ENCODE measurements at places on chromosomes 4 and X.

GRCh38 chrX:69025802-69026301, 139.4 kb downstream of the PJA1 start:
- DNase-seq: peak; percentile 69

DNA sequence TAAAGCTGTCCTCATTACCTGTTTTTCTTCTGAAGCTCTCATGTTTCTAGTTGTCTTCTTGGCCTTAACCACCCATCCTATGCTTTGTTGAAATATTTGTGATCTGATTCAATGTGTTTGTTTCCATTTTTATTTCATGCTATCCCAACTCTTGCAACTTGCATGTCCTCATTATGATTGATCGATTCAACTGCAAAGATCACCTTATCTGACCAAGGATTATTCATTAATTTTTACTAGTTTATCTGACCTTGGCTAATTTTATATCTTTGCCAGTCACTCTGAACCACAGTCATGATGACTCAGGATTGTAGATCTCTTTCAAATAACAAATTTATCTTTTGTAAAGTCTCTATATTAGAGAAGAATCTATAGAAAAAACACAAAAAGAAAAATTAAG, 70.7 kb downstream of the UGT2A2 start:
- DNase-seq: no peak

DNA sequence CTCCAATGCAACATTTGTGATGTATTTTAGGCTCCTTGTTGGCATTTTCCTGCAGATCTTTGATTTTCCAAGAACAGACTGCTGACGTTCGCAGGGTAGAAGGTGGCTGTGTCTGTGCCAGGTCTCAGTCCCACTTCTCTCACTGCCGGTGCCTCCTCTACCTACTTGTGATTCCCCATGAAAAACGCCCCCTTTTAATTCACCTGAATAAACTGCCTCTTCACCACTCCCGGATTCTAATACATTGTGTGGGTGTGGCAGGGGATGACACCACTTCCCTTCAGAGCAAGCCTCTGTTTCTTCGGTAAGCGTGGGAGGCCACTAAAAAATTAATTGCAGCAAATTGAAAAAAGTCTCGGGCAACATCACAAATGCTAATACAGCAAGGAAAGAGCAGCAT, 96.1 kb upstream of the FAM9B start:
- no peak for DNase-seq

GRCh38 chr4:55758066-55758465, 61.5 kb upstream of the EXOC1L start:
- no peak for DNase-seq

GRCh38 chr4:25966171-25966570, 52.2 kb downstream of the SMIM20 start:
- peak; percentile 69 for DNase-seq

- no peak for DNase-seq
Measured at GRCh38 chr4:97978791-97979488, 164.3 kb downstream of the STPG2 start.

- no peak for DNase-seq
Measured at GRCh38 chrX:71107762-71108360, 1.3 kb upstream of the CXorf65 start.

DNA sequence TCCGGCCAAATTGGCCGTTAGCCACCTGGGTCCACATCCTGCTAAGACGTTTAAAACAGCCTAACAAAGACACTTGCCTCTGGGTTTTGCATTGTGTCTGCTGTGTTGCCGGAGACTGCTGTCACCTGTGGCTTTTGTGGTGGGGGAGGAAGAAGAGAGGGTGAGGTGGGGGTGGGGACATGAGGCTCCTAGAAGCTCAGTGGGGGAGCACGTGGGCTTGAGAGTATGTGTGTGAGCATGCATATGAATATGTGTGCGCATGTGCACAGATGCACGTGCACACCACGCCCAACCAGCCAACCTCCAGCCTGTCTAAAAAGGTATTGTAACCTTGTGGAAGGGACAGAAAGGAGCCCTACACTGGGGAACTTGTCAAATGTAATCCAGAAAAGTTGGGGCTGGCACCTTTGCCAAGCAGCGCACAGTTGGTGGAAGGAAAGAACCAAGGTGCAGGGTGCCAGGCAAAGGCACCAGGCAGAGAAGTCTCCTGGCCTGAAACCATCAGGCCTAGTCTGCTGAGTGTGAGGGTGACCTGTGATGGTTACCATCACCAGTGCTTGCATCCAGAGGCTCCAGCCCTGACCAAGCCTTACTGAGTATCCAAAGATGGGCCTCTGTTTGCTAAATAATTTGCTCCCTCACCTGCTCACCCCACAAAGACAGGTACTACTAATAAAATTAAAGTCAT, 10.1 kb upstream of the SASH3 start:
- no peak for DNase-seq

DNA sequence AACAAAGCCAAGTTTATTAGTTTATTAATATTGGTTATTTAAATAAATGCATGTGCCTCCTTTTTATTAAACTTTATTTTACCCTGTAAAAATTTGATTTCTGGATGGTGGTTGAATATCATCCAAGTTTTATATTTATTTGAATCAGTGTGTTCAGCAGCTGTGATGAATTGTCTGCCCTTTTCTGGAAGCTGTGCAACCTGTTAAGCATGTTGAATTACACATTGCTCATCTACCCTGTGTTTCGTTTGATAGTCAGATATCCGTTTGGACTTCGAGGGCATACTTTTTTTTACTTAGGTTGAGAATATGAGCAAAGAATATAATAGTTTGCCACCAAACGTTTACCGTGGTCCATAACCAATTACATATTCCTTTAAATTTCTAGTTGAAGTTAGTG, 95.8 kb upstream of the TENM3 start:
- no peak for DNase-seq

- no peak for DNase-seq
Measured at GRCh38 chrX:44871931-44872820, 812 bp upstream of the KDM6A start.

- peak; percentile 47 for DNase-seq
Measured at GRCh38 chr4:39044956-39045826, 13.0 kb upstream of the TMEM156 start.

DNA sequence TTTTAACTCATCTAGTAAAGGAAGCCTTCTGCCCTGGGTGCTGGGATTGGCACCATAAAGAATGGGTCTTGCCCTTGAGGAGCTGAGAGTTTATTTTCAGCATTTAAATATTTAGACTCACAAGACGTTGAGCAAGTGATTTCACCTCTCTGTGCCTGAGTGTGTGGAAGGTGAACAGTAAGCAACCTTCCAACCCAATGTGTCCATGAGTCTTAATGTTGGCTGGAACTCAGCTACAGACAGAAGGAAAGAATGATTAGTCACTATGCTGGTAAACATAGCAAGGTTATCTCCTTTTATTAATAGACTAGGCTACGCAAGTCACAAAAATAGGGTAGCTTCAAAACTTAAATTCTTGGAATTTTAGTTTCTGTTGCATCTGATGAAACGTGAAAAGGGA, 277.4 kb upstream of the GATB start:
- peak; percentile 76 for DNase-seq

- peak; percentile 45 for DNase-seq
Measured at GRCh38 chr4:147533331-147533730, 52.4 kb downstream of the EDNRA start.

DNA sequence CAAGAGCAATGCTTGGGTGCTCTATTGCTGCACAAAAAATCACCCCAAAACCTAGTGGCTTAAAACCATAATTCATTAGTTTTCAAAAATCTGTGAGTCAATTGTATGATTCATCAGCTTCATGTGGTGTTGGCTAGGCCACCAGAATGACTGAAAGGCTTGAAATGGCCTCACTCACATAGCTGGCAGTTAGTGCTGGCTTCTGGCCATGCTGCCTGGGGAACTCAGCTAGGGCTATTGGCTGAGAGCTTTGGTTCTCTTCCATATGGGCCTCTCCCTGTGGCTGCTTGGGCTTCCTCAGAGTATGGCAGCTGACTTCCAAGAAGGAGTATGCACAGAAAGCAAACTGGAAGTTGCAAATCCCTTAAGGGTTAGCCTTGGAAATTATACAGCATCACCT, 3.1 kb upstream of the MTMR1 start:
- DNase-seq: peak; percentile 95

GRCh38 chr4:139274790-139275189, 5.2 kb downstream of the MGARP start:
- no peak for DNase-seq

DNA sequence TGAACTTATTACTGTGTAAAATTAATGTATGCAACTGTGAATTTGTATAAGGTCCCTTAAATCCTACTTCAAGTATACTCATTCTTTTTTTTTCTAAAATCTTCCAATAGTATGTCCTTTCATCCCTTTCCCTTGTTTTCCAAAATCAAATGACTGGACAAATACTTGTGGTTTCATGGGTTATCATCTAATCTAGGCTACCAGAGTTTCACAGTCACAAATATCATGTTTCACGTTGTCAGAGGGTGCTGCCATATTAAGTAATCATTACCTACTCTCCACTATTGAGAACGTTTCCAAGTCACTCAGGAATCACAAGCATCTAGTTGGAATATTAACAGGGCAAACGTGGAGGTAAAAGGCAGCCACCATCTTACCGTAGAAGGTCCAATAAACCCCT, 1235.0 kb upstream of the TENM3 start:
- no peak for DNase-seq

GRCh38 chrX:55123900-55124299, 35.1 kb downstream of the PAGE2 start:
- no peak for DNase-seq

DNA sequence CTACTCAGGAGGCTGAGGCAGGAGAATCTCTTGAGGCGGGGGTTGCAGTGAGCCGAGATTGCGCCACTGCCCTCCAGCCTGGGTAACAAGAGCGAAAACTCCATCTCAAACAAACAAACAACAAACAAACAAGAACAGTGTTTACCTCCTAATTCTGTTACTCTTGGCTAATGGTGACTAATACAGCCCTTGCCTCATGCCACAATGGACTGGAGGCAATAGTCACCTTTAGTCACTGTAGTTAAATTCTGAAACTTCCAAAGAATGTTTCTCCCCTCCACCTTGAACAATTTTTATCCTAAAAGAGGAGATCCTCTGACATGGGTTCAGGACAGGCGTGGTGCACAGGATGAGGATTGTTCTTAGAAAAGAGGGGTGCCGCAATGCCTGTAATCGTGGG, 241.2 kb upstream of the CTSO start:
- DNase-seq: no peak

GRCh38 chrX:95629737-95630136, 1054.9 kb upstream of the DIAPH2 start:
- DNase-seq: no peak

DNA sequence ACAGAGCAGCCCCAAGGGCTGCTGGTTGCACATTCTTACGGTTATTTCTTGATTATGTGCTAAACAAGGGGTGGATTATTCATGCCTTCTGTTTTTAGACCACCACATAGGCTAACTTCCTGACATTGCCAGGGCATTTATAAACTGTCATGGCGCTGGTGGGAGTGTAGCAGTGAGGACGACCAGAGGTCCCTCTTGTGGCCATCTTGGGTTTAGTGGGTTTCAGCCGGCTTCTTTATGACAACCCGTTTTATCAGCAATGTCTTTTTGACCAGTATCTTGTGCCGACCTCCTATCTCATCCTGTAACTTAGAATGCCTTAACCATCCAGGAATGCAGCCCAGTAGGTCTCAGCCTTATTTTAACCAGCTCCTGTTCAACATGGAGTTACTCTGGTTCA, 212.4 kb upstream of the GRID2 start:
- DNase-seq: no peak

GRCh38 chr4:60422439-60422838, 777.7 kb upstream of the ADGRL3 start:
- no peak for DNase-seq

DNA sequence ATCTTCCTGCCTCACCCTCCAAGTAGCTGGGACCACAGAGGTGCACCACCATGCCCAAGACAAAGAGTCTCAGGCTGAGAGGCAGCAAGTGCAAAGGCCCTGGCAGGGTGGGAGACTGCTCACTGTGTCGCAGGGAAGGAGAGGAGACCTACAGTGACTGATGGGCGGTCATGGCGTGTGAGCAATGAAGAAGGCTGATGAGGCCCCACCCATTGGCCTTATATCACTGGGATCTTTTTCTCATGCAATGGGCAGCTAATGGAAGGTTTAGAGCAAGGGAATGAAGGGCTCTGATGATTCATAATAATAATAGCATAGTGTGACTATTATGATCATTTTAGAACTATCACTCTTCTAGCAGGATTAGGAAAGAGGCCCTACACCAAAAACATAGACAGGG, 20.9 kb downstream of the FAM9C start:
- peak; percentile 32 for DNase-seq

DNA sequence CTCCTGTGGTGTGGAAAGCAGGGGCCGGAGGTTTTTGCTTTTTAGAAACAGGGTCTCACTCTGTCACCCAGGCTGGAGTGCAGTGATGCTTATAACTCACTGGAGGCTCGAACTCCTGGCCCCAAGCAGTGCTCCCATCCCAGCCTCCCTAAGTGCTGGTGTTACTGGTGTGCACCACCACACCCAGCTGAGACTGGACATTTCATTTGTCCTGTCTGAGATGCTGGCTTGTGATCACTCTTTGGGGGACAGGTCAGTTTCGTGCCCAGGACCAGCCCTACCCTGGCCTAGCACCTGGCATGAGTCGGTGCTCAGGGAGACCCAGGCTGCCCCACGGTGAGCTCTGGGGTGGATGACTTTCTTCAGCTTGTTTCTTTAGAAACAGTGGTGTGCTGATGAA, 11.3 kb downstream of the PSAPL1 start:
- no peak for DNase-seq

- no peak for DNase-seq
Measured at GRCh38 chrX:16067886-16068515, 55.4 kb upstream of the GRPR start.

DNA sequence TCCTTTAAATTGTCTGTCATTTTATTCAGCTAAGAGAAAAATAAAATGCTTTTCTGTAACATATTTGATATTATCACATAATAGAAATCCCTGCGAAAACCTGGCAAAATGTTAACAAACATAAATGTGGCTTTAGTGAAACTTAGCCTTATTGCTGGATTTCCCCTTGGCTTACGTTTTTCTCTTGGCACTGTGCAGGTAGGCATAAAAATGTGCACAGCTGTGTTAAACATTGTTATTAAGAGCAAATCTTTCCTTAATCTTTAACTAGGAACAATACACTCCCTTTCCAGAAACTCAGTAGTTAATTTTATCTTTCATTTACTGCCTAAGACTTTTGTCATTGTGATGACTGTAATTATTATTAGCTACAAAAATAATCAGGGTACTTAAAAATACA, 202.4 kb upstream of the GNPDA2 start:
- DNase-seq: no peak

GRCh38 chrX:29687687-29688086, 527.7 kb upstream of the MAGEB2 start:
- peak; percentile 32 for DNase-seq

DNA sequence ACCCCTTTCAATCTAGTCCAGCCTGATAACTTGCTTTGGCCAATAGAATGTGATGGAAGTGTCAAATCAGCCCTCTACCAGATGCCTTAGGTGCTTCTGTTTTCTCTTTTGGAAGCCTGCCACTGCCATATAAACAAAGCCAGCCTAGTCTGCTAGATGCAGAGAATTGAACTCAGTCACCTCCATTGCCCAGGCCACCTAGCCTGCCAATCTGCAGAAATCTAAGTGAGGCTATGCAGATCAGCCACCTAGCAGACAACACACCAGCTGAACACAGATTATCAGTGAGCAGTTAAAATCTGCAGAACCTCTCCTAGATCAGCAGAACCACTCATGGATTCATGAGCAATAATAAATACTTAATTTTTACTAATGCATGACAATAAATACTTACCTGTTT, 1108.2 kb downstream of the PCDH18 start:
- DNase-seq: no peak

GRCh38 chrX:8314881-8315280, 143.8 kb upstream of the VCX2 start:
- DNase-seq: no peak
